Lung microvascular endothelial cell (primary cell): ENCODE measurements at places on chromosomes 2 and 18. TPM values are rescaled to one million over a fixed set of nuclear protein-coding genes. Genes with fewer than 3 reads are reported as not detected.

DLGAP1 gene
- under 0.01 TPM in 1 of 2 replicates, not detected in the other for total RNA-seq

ALK gene
- total RNA-seq, result not detected in 2 replicates

IL1R1 gene
- total RNA-seq, result 11.6 and 52.6 TPM in 2 replicates

CDH7 gene
- under 0.01 TPM in 2 replicates for total RNA-seq

ST8SIA3 gene
- not detected in 2 replicates for total RNA-seq

GKN2 gene
- not detected in 2 replicates for total RNA-seq

TRAF3IP1 gene
- total RNA-seq, result 2.6 and 4.6 TPM in 2 replicates

INPP1 gene
- total RNA-seq, result 12.3 and 14.4 TPM in 2 replicates

GALNT13 gene
- total RNA-seq, result 0.20 and 0.22 TPM in 2 replicates

GPBAR1 gene
- under 0.01 TPM in 1 of 2 replicates, not detected in the other for total RNA-seq

GRCh38 chr2:23207871-23208270, 177.1 kb upstream of the KLHL29 start:
- no peak for DNase-seq

DNA sequence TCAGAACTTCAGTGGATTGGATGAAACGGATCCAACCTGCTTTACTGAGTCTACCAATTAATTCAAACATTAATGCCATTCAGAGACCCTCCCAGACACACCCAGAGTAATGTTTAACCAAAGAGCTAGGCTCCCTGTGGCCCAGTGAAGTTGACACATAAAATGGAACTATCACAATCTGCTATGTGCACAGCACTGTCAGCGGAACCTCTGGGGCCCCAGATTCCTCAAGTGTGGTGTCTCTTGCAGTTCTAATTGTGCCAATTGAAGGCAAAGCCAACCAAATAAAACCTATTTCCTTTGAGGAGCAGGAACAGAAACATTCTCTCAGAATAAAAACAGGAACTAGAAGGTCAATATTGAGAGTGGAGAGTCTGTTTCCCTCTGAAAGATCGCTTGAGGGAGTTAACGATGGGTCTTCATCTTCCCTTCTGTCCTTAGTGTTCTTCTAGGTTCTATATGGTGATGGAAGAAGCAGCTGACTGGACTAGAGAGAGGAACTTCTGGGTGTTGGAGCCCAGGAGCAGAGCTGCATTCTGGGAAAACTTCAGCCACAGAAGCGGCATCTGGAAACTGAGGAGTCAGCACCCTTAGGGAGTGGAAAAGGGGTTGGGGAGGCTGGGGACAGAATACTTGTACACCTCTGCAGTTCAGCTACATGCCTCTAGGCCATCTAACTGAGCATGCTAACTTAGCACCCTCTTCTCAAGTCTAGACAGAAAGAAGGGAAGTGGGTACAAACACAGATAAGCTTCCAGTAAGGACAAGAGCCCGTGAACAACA, 174.4 kb upstream of the FBXO11 start:
- no peak for DNase-seq

DNA sequence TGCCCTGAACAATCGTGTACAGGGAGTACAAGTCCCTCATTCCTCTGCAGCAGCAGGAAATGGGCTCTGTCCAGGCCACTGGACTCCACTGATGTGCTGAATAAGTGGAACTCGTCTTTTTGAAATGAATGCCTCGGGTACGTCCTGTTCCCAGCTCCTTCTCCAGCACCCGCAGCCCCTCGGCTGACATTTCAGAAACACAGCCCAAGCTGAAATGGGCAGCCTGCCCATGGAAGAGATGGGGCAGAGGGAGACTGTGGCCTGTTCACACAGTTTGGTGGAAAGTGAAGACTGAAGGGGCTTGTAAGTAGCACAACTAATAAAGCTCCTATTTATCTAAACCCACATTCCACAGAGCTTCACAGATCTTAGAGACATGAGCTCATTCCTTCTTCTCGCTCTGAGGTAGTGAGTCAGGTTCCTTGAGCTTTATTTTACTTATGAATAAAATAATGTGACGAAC, 498.6 kb downstream of the TXNL1 start:
- DNase-seq, result no peak

GRCh38 chr2:222713002-222713401, 41.5 kb downstream of the MOGAT1 start:
- DNase-seq, result no peak

- DNase-seq, result peak; percentile 51
These were observed 62.9 kb downstream of the MTHFD2 start for GRCh38 chr2:74261204-74261864.

GRCh38 chr2:27209621-27210401, 2.0 kb upstream of the ATRAID start:
- no peak for DNase-seq

DNA sequence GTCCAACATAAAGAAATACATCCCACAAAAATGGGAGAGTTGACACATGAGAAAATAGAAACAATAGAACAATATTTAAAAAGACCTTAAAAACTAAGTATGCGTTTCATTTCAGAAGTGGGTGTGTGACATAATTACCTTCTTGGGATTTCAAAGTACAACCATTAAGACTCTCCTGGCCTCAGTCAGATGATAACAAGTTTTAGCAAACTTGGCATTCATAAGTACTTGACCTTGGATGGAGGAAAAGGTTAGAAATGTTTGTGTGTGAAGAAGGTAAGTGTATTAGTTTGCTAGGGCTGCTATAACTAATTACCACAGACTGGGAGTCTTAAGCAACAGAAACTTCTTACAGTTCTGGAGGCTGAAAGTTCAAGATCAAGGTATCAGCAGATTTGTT, 4.9 kb upstream of the NGEF start:
- DNase-seq, result no peak

DNA sequence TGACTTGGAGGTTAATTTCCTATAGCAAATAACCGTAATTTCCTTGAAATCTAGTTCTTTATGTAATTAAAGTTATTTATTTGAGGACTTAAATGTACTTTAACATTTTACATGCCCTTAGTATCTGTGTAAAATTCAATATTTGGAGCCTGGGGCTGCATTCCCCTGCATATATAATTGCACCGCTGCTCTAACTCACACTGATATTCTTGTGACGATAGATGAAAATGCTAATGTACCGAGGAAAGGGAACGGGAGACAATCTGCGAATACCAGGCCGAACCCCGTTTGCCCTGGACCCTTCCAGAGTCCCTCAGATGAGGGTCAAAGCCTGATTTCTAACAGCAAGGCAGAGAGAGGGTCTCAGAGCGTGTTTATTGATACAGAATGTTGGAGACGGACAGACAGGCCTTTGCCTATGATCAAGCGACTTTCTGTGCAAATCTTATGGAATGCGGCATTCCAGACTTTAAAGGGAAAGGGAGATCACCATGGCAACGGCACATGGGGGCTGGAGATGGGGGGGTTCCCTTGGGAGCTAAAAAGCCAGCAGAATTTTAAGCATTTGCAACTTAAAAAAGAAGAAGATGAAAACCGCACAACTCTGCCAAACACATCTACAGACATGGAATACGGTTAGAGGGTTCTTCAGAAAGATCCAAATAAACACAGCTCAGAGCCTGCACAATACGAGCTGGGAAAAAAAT, 57.6 kb upstream of the TWIST2 start:
- DNase-seq, result no peak

DNA sequence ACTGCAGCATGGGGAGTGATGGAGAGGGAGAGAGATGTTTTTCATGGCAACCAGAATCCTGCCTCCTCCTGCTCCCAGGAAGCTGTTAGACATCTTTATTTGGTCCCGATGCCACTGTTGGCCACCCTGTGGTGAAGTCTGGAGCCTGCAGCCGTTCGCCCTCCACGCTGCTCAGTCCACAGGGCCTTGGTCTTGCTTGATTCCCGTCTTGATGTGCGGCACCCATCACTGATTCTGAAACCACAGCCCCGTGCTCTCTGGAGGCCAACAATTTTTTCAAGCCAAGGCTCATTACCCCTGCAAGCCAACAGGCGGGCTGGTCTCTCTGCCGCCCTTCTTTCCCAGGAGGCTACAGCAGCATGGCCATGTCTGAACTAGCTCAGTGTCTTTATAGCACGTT, 24.5 kb downstream of the SIGLEC15 start:
- DNase-seq, result no peak

DNA sequence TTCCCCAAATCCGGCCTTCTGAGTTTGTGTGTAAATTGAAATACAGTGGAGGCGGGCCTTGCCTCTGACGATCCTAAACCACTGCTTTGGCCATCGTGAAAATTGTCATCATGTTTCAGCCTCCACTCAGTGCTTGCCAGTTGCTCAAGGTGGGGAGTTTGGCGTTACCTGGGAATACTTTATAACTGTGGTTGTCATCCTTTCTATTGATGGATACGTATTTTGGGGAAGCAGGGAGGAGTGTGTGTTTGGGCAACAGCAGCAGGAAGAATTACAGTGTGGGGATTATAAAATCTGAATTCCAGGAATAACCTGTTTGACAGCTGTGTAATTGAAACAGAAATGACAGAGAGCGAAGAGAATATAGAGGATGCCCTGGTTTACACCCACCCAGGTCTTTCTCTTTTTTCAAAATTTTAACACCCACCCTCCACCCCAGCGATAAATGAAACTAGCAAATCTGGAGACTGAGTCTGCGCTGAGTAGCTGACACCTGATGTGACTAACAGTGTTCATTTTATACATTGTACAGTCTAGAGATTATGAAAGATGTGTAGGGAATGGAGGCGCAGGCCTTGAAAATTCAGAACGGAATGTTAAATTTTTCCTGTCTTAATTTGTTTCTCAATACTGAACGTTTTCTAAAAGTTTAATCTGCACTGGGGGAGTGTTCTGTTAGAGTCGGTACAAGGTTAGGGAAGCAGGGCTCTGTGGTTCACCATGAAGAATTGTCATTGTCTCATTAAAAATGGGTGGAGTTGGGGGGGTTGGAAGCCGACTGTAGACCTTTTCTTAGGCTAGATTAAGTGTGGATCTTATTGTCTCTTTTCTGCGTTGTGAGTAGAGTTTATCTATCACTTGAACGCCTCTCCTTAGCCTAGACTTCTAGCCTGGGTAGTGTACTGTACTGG, 1.6 kb downstream of the MAP4K4 start:
- peak; percentile 35 for DNase-seq

- DNase-seq, result no peak
These were observed 184.8 kb upstream of the RPRM start for GRCh38 chr2:153663371-153663770.

- DNase-seq, result no peak
These were observed 235.0 kb downstream of the MBD5 start for GRCh38 chr2:148255929-148256328.

DNA sequence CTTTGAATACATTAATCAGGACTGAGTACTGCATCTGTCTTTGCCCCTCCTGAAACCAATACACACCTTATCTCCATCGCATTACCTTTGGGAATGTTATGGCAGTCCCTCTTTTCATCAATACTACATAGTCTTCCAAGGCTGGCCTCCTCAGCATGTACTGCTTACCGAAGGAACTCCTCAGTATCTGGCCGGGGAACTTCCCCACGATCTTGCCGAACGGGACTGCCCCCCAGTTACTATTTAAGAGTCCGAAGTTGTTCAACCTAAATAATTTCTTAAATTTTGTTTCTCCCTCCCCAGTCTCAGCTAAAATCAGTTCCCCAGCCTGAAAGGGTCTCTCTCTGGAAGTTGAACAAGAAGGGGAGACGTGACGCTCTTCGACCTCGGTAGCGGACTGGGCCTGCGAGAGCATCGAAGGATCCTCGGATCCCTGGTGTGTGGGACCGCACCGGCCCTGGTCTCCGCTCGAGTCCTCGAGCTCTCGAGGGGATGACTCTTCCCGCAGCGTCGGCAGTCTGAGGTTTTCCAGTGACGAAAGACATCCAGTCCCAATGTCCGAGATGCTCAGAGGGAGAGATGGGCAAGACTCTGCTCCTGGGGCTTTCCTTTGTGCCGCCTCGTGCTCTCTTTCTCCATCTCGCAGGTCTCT, 489 bp downstream of the TRMT61B start:
- no peak for DNase-seq

GRCh38 chr2:201962774-201963562, 70.7 kb upstream of the FZD7 start:
- DNase-seq, result no peak

DNA sequence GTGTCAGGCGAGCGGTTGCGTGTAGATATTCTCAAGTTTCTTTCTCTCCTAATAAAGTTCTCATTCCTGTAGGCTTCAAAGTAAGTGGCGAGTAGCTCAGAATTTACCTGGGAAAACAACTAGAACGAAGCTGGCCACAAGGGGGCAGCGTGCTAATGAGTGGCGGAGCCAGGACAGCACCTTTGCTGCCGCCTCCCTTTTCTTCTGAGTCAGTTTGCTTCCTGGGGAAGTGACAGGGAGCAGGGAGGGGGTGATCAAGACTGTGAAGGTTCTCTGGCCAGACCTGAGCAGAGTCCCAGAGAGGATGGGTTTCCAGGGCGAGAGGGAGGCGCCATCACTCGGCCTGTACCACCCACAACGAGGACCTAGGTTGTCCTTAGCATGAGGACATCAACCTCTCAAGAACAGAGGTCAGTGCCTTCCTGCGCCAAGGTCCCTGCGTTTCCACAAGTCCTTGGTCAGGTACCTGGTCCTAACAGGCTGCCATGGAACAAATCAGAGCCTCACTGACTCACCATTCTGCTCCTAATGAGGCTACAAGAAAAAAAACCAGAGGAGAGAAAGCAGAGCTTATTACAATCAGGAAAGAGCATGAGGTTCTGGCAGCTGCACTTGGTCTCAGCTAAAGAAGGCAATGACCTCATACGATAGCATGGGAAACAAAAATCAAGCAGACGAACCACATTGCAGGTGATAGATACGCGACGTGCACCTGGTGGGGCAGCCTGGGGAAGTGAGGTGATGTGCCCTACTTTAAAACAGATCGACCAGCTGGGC, 98.7 kb downstream of the PLB1 start:
- DNase-seq, result peak; percentile 82

DNA sequence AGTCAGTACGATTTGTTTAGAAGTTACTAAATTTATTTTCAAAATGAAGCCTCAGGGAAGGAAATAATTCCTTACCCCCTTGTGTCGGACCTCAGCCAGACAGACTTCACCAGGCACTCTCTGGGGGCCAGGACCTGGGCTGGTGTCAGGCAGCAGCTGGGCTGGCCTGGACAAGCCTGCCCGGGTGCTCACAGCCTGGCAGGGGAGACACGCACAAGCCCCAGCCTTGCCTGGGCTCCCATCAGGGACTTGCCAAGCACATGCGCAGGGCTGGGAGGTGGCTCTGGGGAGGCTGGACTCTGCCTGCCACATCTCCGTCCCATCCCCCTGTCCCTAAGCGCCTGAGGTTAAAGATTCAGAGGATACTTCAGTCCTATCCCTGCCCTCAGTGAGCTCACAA, 56.8 kb upstream of the HS6ST1 start:
- DNase-seq, result no peak

- no peak for DNase-seq
These were observed 232.8 kb downstream of the CELF4 start for GRCh38 chr18:37332628-37333420.

GRCh38 chr2:11398750-11399437, 54.5 kb upstream of the ROCK2 start:
- no peak for DNase-seq

DNA sequence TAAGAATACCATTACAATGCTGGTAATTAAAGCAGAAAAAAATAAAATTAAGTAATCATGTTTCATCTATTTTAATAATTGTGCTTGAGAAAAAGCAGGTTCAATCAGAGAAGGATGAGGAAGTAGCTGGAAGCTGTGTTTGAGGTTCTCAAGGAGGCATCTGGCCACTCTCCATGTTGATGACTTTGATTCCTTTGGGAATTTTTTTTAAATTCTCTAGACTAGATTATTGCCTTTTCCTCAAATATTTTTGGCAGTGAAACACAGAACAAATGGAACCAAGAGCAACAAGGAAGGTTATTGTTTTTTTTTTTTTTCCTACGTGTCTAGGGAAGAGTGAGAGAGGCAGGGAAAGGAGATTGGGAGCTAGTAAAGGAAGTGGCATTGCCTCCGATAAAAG, 99.9 kb upstream of the NRP2 start:
- DNase-seq, result no peak
